Stimulated activated CD4-positive, alpha-beta T cell treated with anti-CD3 and anti-CD28 coated beads, Interleukin-1b, Interleukin-23, amount 100 ng/mL, for 1 hour (primary cell): ENCODE measurements at places on chromosomes 13 and 19.

GRCh38 chr19:32876236-32876918 is 6.8 kb upstream of the SLC7A9 start:
- DNase-seq, result no peak

DNA sequence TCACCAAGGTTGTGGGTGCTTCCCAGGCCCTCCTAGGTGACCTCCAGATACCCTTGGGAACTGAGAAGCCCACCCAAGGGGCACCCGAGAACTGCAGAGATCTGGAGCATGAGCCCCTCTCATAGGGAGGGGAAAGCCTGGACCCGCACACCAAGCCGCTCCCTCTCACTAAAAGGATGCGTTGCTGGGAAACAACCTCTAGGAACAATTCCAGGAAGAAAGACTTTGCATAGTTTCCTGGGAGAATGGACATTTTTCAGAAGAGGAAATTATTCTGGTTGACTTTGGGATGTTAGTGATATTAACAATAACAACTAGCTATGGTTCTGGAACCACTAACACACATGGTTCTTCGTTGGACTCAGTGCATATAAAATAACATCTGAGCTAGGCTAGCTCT is 64.6 kb downstream of the SLC7A1 start:
- no peak for DNase-seq

- no peak for DNase-seq
Measured at GRCh38 chr19:41443813-41444455, 978 bp downstream of the ERICH4 start.

- DNase-seq, result no peak
Measured at GRCh38 chr19:13964776-13965175, 12.5 kb downstream of the DCAF15 start.

- DNase-seq, result no peak
Measured at GRCh38 chr19:633786-634639, 676 bp upstream of the POLRMT start.

GRCh38 chr13:80618781-80619180 is 277.9 kb upstream of the SPRY2 start:
- no peak for DNase-seq

GRCh38 chr19:42324655-42325307 is 654 bp upstream of the MEGF8 start:
- no peak for DNase-seq

DNA sequence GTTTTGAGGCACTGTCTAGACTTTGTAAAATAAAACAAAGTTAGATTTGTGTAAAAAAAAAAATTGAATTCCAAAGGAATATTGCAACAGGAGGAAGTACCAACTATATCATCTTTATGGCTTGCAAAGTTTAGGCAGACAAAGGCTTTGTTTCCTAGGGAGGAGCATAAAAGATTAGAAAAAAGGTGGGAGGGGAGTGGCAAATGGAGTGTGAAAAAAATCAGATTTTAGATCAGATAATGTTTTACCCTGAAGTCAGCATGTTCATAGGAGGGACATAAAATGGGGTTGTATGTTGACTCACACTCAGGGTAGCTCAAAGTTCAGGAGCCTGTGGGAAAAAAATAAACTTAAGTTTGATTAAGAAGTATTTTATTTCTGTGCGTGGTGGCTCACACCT is 3.7 kb downstream of the ZNF85 start:
- DNase-seq, result no peak

GRCh38 chr19:29487432-29487831 is 38.4 kb upstream of the VSTM2B start:
- DNase-seq, result no peak
